ENCODE measurements at places on chromosomes 6 and 20.

GRCh38 chr6:13504611-13505344 lies 17.4 kb upstream of the GFOD1 start:
- DNase-seq, result no peak

GRCh38 chr6:71031912-71032311 lies 75.1 kb upstream of the B3GAT2 start:
- DNase-seq, result no peak

DNA sequence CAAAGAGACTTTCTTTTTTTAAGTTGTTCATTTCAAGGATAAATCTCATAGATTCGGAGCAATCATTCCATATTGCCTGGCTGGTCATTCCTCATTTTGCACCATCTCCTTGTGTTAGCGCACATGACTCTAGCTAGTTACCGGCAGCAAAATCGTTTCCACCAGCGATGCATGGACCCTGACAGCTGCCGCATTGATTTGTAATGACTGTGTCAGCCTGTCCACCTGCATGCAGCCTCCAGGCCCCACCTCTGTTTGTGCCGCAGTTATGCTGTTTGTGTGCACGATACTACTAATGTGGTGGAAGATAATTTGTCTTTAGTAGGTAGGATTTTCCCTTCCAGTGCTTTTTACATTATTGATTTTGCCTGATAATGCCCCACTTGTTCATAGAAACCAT lies 164.0 kb downstream of the TBC1D7 start:
- DNase-seq, result no peak

- DNase-seq, result no peak
These were observed 30.7 kb downstream of the CHD6 start for GRCh38 chr20:41587523-41587922.

GRCh38 chr6:13049666-13050254 lies 278.6 kb downstream of the TBC1D7 start:
- DNase-seq, result no peak

GRCh38 chr6:92196325-92196724 lies 1223.0 kb downstream of the EPHA7 start:
- no peak for DNase-seq

- DNase-seq, result no peak
These were observed 62.5 kb upstream of the LOC128125822 start for GRCh38 chr6:63509652-63510352.

DNA sequence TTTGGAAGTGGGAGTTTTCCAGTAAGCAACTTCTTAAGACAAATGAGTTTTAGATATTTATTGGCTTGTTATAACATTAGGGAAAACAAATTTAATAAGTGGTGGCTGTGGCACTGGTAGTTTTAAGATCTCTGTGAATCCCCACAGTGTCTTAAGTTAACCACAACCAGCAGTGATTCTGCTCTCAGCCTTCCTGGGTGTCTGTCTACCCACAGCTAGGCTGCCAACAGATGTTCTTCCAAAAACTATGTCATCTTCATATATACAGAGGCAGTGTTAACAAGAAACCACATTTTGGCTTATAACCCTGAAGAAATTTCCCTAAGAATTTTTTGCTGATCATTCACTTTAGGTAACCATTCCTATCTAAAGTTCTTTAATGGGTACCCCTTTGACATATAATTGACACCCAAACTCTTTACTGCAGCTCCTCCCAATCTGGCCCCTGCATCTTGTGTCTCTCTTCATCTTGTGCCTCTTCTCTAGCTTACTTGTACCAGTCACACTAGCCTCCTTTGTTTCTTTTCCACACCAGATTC lies 52.7 kb downstream of the TOP1 start:
- no peak for DNase-seq

- no peak for DNase-seq
These were observed 206.4 kb upstream of the HDDC2 start for GRCh38 chr6:125507987-125508655.

GRCh38 chr6:93496548-93496947 lies 77.2 kb upstream of the EPHA7 start:
- no peak for DNase-seq

- DNase-seq, result no peak
These were observed 39.6 kb downstream of the KIAA0319 start for GRCh38 chr6:24606200-24606930.

DNA sequence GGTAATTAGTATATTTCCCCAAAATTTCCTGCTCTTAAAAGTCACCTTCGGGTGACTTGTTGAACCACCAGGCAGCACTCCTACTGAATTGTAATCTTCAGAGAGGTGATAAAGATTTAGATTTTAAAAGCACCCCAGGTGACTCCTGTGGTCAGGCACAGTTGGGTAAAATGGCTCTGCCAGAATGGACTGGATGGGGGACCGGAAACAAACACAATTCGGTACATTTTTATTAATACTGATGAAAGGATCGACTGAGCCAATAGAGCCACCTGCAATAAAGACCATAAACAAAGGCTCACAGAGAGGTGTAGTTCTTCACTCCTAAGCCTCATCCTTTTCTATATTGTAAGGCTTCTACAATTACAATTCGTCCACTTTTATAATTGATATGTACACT lies 19.6 kb upstream of the FAM83C start:
- DNase-seq, result no peak

All from stimulated activated CD8-positive, alpha-beta memory T cell treated with anti-CD3 and anti-CD28 coated beads, Interleukin-15, amount 100 ng/mL, for 48 hours (primary cell).